NCI-H748 treated with DMSO at 0.1 percent for 48 hours (cell line): ENCODE measurements at places on chromosomes 5 and 9.

- no peak for DNase-seq
Measured at GRCh38 chr5:112419164-112419985, at the start of gene EPB41L4A. TSS of gene EPB41L4A (minus strand) at chr5:112419277. CDS start at chr5:112419039, 238 bp downstream.

DNA sequence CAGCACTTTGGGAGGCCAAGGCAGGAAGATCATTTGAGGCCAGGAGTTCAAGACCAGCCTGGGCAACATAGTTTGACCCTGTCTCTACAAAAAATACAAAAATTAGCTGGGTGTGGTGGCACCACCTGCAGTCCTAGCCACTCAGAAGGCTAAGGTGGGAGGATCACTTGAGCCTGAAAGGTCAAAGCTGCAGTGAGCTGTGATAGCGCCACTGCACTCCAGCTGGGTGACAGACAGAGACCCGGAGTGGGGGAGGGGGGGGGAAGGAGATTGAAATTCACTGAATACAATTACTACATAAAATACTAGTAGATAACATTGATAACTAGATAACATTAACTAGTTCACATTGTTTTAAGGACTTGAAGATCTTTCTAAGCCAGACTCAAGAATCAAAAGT, 345.6 kb downstream of the BNC2 start:
- DNase-seq, result no peak

GRCh38 chr5:132455614-132456115, 34.9 kb downstream of the IRF1 start:
- no peak for DNase-seq

DNA sequence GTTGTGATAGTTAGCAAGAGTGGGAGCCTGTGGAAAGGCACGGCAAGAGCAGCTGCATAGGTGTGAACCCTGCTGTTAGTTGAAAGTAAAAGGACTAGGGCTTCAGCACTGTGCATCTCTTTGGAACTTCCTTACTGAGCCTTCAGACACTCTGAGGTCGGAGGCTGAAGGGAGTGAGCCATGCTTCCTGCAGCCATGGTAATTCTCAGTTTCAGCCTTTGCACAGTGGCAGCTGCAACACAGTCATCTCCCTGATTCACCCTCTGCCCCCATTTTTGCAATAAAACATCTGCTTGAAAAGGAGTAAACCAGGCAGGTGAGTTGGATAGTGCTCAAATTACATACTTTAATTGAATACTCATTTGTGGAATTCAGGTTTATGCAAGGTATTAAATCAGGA, 6.5 kb upstream of the TLE4 start:
- peak; percentile 30 for DNase-seq

DNA sequence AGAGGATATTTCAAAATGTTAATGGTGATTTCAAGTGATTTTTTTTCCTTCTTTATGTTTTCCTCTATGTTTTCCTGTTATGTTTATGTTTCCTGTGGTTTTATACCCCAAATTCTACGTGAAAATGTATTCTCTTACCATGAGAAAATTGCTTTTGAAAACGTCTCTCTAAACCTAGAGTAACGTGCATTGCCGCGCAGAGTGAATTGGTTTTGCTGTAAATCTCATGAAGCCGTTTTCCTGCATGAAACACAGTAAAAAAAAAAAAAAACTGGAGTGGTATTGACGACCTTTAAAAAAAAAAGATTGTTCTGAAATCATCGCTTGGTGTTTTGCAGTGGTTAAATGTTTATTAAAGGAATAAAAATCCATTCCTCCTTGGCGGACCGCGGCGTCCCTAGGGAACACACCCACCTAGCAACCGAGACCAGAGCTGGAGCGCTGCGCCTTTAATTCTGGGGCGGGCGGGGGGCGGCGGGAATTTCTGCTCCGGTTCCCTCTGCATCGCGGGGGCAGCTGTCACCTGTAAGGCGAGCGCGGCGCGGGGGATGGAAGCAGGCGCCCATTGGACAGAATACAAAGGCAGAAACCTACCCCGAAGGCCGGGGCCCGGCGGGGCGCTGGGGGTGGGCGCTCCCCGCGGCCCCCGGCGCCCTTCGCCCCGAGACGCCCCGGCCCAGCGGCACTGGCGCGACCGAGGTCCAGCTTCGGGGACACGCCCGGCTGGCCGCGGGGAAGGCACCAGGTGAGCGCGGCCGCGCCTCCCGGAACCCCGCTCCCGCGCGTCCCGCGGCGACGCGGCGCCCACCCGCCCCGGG, at the start of gene SOWAHA:
Gene SOWAHA, plus strand, starts transcription at position 522 of the 818 bp plus-strand sequence. CDS start 320 bp downstream, outside the sequence.
- DNase-seq, result peak; percentile 54

DNA sequence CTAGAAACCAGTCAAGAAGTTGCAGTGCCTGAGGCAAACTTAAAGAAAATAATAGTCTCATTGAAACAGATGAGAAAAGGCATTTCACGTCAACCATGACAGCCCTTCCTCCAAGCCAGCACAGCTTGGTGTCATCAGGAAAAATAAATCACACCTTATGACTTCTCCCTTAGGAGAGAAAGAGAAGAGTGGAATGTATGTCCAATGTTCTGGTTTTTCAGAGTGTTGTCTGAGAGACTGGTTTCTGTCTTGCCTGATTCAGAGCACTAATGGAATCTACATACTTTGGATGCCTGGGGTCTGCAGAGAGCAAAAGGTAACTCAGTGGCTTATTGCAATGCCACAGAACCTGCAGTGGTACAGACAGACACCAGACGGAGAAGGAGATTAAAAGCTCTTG, 105.5 kb upstream of the PDE4D start:
- no peak for DNase-seq

- DNase-seq, result no peak
Measured at GRCh38 chr5:65288657-65289056, 193.1 kb downstream of the ADAMTS6 start.

GRCh38 chr5:107919361-107919760, 248.6 kb upstream of the EFNA5 start:
- DNase-seq, result no peak

DNA sequence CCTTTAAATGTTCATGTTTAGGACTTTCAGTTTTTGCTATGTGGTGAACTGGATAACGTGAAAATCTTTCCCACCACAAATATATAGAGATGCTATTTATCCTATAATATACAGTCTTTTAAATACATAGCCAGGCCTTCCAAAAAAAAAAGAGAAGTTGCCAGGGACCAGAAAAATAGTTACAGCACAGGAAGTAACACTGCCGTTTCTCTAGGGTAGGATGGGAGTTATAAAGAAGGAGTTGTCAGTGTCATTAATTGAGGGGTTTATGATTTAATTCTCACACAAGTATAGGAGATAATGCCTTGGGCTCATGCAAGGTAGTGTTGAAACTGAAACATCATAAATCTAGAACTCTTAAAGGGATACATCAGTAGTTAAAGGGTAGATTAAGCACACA, 83.9 kb downstream of the LRRC70 start:
- DNase-seq, result no peak

DNA sequence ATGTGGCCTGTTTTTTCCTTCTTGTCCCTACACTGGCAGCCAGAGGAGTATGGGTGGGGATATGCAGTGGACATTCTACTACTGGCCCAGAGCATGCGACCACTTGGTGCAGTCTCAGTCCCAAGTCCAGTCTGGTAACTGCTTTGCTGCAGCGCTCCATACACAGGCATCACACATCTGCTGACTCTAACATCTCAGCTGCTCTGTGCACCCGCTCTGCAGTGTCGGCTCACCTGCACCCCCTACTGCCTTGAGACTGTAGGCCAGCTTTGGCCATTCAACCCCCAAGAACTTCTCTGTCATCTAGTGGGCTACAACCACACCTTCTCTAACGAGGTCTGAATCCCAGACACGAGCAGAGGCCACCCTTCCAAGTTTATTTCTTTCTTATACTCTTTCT, 46.4 kb upstream of the SLCO6A1 start:
- DNase-seq, result no peak

DNA sequence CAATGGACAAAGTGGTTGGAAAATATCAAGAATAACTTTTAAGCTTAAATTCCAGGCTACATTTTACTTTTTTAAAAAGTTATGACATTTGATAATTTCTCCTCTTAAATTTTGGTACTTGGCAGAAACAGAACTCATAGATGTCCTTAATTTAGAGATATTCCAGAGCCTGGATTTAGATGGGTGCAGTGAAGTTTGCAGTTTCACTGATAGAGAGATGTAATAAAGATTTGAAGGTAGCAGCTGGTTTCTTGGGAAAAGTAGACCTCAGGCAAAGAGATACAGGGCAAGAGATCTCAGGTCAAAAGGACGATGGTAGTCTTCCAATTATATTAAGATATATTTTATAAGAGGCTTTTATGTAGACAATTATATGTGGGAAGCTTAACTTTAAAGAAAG, 134.6 kb downstream of the ISL1 start:
- no peak for DNase-seq

- DNase-seq, result no peak
Measured at GRCh38 chr9:72601615-72602014, 80.2 kb downstream of the TMC1 start.

GRCh38 chr5:142192286-142193113, 83.9 kb downstream of the NDFIP1 start:
- DNase-seq, result no peak

- DNase-seq, result no peak
Measured at GRCh38 chr9:108694170-108694569, 161.6 kb downstream of the ACTL7B start.

GRCh38 chr9:14209399-14210345, 104.3 kb downstream of the NFIB start:
- DNase-seq, result peak; percentile 90

DNA sequence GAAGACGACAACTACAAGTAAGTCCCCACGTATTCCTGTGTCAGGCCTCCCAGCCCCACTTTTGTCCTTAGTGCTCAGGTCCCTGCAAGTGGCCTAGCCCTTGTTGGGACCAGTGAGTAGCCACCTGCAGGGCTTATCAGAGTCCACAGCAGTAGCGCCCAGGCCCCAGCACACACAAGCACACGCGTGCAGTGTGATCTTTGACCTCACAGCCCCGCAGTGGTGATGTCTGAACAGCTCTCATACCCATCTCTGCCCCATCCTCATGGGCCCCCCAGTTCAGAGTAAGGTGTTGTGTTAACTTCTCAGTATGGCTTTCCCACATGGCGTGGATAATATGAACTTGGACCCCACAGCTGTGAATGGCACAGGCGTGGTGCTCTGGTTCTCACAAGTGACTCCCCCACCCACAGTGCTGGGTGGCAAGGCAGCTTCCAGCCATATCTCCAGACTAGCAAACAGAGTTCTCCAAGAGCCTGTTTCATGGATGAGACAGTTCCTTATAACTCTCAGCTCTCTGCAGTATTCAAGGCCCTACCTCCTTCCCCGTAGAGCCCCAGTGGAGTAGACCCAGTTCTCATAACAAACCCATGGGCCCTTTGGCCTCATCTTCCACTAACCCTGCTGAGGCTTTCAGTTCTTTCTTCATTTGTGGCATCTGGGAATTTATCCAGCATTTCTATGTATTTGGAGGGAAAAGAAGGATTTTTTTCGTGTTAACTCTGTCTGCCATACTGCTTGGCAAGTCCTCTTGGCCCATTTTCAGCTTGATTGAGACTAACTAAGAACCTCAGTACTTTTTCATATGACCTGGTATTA, 46.5 kb upstream of the ANGPTL2 start:
- DNase-seq, result no peak

DNA sequence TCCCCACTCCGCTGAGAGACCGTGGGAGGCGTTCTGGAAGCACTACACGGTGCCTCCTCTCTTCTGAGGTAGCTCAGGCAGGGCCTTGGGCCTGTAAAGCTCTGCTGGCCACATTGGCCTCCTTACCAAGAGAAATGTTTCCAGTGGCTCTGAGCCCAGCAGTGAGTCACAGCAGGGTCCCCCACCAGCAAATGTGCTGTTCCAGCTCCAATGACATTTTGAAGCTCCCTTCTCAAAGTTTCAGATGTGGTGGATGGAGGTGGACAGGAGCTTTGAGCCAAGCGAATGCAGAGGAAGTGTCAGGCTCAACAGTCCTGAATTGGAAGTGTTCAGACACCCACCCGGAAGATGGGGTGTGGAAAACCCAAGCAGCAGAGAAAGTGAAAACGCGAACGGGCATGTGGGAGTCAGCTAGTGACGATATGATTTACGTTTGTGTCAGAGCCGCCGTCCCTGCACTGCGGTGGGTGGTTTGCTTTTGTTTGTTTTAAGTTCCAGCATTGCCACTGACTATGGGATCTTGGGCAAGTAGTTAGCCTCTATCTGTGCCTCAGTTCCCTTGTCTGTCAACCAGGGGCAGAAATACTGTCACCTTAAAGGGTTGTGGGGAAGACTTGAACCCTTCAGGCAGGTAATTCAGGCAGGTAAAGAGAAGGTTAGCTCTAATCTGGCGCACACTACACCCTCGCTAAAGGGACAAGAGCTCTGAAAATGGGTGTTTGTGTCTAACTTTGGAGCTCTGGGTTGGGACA, 38.2 kb downstream of the C5orf15 start:
- no peak for DNase-seq

- no peak for DNase-seq
Measured at GRCh38 chr9:6114424-6114823, 99.0 kb upstream of the RANBP6 start.

- no peak for DNase-seq
Measured at GRCh38 chr9:137611623-137612609, 6.4 kb downstream of the ARRDC1 start.

GRCh38 chr5:18312016-18312415, 677.8 kb downstream of the TAF11L14 start:
- no peak for DNase-seq

DNA sequence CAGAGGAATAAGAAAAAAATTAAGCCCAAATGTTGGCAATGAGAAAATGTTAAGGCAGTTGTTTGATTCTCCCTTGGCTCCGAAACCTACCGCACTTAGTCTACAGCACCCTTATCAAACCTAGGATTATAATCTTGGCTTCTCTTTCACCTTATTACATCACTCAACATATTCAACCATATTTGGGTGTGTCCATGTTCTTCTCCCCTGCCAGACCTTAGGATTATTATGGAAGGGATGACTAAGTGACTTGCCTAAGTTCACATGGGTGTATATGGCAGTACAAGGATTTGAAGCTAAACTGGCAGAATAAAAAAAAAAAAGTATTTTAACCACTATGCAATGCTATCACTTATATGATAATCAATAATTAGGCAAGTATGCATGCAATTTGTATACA, 76.4 kb downstream of the PLK2 start:
- no peak for DNase-seq

DNA sequence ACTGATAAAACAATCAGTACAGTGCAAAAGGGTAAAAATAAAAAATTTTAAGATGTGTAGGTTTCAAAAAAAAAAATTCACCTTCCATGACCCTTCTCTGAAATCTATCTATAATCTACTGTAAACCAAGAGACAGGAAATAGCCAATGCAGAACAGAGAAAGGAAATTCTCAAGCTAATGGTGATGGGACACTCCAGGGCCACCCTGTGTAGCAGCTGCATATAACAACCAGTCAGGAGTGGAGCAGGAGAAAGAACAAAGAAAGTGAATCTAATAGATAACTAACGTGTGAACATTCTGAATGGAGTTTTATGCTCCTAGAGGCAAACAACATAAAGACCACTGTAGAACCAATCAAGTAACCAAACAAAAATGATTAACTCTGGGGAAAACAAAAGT, 16.6 kb downstream of the SPTLC1 start:
- DNase-seq, result no peak

- DNase-seq, result no peak
Measured at GRCh38 chr5:108686676-108687075, 61.0 kb upstream of the FER start.
